AG04449 (cell line): ENCODE measurements at places on chromosomes 11 and 22.

- no peak for DNase-seq
These were observed 1.3 kb upstream of the UBE4A start for GRCh38 chr11:118358071-118358470.

DNA sequence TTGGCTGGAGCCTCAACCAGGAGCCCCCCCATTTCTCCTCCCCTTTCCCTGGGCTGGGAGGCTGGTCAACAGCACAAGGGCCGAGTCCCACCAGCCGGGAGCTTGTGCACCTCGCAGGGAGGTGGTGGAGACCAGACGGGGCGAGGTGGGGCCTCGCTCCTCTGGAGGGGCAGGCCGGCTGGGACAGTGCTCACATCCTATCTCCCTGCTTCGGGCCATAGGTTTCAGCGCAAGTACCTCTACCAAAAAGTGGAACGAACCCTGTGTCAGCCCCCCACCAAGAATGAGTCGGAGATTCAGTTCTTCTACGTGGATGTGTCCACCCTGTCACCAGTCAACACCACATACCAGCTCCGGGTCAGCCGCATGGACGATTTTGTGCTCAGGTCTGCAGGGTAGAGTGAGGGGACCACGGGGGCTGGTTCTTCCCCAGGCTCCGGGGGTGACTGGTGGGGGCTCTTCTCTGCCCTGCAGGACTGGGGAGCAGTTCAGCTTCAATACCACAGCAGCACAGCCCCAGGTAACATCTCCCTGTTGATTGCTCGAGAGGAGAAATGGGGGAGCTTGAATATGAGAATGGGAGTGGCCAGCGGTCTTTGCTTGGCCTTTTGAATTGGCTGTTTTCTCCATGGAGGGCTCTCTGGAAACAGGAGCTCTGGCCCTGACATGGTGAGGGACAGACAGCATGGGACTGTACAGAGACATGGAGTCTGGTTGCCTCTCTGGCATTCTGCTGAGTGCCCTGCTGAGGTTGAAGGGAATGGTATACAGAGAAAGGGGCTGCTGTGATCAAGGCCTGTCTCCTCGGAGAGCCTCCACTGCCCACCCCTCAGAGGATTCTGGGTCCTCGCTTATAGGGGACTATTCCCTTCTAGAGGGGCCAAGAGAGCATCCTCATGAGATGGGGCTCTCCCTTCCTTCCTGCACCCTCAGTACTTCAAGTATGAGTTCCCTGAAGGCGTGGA lies 3.3 kb downstream of the SIDT2 start:
- no peak for DNase-seq

DNA sequence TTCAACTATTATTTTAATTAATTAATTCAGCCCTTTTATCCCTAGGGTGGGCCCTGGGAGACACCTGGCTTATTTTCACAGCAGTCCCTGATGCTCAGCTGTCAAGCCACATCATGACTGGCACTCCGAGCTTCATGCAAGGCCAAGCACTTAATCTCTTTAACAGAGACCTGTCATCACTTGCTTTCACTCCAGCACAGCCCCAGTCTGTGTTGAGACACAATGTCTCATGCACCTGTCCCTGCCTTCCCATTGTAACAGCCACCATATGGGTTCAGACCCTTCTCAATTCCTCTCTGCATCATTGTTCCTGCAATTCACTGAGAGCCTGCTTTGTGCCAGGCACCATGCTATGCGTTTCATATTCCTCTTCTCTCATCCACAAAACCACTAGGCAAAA lies 222.2 kb upstream of the TENM4 start:
- no peak for DNase-seq

- DNase-seq, result no peak
These were observed 29.2 kb upstream of the UPB1 start for GRCh38 chr22:24465975-24466374.

GRCh38 chr11:108768370-108768769 lies 103.5 kb downstream of the DDX10 start:
- no peak for DNase-seq

DNA sequence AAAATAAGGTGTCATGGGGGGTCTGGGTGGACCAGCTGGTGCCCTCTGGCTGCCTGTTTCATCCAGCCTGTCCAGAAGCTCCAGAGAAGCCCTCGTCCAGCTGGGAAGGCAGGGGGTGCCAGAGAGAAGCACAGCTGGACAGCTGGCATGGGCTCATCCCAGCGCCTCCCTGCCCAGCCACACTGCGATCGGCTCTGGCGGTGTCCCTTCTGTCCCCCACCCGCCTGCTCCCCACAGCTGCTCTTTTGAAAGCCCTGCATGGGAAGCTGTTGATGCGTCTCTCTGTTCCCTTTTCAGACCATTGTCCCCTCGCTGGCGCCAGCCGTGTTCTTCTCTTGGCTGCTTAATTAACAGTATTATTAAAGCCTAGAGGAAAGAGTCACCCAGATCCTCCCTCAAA lies 86.5 kb downstream of the MN1 start:
- DNase-seq, result no peak

GRCh38 chr11:70467201-70468085 lies 69.1 kb downstream of the CTTN start:
- DNase-seq, result no peak

DNA sequence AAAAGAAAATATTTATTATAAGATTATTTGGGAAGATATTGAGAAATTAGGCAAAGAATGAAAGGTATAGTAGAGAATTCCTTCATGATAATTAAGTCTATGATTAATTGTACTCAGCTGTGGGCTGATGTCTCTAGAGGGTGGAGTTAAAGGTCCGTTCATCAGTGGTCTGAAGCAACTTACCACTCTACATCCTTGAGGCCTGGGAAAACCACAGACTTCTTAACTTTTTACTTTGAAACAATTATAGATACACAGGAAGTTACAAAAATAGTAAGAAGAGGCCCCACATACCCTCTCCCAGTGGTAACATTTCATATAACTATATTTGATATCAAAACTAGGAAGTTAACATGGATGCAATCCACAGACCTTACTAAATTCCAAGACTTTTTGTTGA lies 167.0 kb upstream of the NECTIN1 start:
- no peak for DNase-seq

GRCh38 chr11:9576701-9577381 lies 3.4 kb downstream of the WEE1 start:
- DNase-seq, result no peak

- DNase-seq, result no peak
These were observed 26.3 kb upstream of the ALDH3B2 start for GRCh38 chr11:67700548-67701262.

DNA sequence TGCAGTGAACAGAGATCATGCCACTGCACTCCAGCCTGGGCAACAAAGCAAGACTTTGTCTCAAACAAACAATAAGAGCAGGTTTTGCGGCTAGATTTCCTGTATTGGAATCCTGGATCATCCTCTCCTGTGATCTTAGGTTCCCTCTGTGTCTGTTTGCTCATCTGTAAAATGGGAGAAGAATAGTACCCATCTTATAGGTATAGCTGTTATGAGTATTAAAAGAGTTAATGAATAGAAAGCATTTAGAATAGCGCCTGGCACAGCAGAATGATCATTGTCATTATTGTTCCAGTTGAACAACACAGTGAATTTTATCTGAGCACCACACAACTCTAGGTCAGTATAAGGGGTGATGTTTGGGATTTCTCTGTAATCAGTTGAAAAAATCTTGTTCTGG lies 10.8 kb downstream of the MARK2 start:
- no peak for DNase-seq

DNA sequence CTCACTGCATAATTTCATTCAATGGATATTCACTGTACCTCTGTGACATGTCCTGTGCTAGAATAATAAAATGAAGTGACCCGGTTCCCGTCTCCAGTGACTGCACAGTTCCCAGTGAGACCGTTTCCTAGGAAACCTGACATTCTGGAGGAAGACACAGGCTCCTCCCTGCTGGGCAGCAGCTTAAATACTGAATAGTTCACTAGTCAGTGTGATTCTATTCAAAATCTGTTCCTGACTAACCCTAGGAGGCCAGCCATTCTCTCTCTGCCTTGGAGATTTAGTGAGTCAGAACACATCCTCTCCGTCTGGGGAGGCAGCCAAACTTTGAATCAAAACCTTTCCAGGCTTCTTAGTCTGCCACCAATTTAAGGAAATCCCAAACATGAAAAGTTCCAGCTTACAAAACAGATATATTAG lies 11.3 kb downstream of the TRIM66 start:
- peak; percentile 91 for DNase-seq

GRCh38 chr22:20228055-20228938 lies 39.8 kb downstream of the RTN4R start:
- no peak for DNase-seq

GRCh38 chr22:33529424-33530113 lies 390.7 kb downstream of the LARGE1 start:
- no peak for DNase-seq

DNA sequence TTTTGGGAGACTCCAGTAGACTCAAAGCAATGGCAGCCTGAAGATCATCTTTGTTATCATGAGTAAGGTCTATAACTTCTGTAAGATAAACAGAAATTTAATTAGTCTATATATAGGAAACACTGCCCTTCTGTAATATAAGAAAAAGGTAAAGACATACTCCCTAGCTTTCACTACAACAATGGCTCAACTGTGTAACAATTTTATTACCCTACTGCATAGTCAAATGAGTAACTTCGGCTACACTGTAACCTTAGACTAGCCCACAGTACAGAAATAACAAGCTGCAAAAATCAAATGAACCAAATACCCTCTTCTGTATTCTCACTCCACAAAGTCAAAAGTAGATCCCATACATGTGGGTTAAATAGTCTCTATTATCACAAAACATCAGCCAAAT lies 33.7 kb downstream of the USP28 start:
- DNase-seq, result no peak

DNA sequence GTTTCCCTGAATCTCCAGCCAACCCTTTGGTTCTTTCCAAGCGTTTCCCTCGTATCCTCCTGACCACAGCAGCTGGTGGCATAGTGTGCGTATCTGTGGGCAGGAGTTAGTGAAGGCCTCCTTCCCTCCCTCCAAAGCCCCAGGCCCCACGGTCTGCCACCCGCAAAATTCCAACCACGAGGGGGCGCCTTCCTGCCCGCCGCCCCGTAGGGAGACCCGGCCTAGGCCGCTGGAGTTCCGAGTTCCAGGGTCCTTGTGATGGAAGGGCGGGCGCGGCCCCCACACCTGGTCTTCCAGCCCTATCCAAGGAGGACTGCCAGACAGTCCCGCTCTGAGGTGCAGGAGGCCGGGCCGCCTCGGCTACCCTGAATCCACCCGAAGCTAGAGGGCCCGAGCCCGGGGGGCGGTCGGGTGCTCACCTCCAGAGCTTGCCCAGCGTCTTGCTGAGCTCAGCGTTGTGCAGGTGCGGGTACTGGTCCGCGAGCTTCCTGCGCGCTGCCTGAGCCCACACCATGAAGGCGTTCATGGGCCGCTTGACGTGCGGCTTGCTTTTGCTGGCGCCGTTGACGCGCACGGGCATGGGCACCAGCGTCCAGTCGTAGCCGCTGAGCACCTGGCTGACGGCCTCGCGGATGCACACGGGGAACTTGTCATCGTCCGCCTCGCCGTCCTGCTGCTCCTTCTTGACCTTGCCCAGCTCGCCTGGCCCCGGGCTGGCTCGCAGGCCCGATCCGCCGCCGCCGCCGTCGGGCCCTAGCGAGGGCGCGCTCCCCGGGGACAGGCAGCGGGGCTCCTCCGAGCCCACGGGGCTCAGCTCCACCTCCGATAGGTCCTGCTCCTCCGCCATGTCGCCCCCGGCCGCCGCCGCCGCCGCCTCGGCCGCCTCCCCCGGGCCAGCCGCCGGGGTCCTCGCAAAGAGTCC lies 1.2 kb downstream of the SOX10 start:
- no peak for DNase-seq

DNA sequence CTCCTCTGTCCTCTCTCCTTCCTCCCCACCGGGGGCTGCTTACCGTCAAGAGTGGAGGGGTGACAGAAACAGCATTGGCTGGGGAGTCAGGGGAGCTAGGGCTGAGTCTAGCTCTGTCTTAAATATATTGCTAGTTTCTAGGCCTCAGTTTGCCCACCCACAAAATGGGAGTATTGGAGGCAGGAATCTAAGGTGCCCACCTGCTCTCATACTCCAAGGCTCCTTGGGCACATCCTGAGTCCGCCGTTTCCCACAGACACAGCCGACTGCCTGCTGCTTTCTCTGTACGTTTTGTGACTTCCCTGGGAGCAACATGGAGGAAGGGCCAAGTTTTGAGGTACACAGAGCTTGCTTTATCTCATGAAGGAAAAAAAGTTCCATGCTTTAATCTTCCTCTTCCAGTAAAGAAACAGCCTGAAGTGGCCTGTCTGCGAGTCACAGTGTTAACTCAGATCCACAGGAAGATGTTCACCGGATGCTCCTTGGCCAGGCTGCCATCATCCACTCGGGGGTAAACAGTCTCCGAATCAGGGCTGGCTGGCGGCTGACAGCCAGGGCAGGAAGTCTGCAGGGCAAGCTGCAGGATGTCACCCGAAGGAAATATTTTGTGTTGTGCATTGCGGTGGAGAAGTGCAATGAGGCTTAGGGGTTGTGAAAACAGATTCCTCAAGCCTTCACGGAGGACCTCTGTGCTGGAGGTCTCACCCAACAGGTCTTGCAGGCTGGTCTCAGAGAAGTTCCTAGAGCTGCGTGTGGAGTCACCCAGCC lies 11.0 kb upstream of the CERK start:
- DNase-seq, result no peak

- no peak for DNase-seq
These were observed 63.5 kb upstream of the WNT11 start for GRCh38 chr11:76269661-76270261.

GRCh38 chr11:81669935-81670543 lies 1063.6 kb downstream of the FAM181B start:
- no peak for DNase-seq

DNA sequence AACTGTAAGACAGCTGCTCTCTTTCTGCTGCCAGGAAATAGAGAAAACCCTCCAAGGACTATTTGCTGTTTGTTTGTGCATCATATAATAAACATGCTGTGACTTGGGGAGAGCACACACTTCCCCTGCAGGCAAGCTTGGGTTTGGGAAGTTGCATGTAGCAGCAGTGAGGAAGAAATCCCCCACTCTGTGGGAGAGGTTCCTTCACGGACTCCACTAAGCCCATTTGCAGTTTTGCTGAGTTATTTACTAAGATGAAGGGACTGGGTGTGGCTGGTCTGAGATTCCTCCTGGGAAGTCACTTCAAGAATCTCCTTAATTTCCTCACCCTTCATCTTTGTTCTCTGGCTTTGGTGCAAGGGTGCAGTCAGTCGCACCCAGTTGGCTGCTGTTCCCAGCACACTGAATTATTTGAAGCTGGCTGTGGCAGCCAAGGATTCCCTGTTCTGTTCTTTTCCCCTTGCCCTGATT lies 104.9 kb downstream of the ARFGAP2 start:
- DNase-seq, result no peak
